Stimulated activated CD4-positive, alpha-beta T cell treated with anti-CD3 and anti-CD28 coated beads, TNF-alpha, amount 100 ng/mL, for 4 hours (primary cell): ENCODE measurements at places on chromosomes 12 and 14.

DNA sequence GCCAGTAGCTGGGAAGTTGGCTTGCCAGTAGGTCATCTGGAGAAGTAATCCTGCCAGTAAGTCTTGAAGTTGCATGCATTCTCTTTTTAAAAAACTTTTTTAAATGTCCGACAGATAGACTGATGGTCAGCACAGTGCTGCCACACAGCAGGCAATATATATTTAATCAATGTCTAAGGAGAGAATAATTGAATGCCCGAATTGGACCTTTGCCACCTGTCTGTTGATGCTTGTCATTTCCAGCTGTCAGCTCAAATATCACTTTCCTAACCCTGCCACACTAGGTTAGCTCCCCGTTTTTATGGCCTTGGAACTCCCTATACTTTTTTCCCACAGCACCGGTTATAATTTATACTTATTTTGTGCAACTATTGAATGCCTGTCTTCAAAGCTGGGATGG lies 2.1 kb upstream of the SLC15A4 start:
- no peak for DNase-seq

DNA sequence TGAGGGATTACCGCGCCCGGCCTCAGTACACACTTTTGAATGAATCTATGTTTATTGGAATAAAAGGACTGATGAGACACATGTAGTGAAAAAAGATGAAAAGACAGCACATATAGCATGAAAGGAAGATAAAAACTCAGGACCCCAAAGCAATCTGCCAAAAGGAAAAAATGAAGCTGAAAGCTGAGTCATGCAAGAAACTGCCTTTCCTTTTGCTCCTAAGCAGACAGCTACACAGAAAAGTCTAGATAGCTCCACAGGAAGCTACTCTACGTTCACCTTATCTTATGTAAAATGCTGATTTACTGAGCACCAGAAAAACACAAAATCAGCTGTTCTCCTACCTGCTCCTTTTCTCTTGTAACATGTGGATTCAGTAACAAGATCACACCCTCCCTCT lies 128.4 kb downstream of the NTF3 start:
- DNase-seq, result no peak

DNA sequence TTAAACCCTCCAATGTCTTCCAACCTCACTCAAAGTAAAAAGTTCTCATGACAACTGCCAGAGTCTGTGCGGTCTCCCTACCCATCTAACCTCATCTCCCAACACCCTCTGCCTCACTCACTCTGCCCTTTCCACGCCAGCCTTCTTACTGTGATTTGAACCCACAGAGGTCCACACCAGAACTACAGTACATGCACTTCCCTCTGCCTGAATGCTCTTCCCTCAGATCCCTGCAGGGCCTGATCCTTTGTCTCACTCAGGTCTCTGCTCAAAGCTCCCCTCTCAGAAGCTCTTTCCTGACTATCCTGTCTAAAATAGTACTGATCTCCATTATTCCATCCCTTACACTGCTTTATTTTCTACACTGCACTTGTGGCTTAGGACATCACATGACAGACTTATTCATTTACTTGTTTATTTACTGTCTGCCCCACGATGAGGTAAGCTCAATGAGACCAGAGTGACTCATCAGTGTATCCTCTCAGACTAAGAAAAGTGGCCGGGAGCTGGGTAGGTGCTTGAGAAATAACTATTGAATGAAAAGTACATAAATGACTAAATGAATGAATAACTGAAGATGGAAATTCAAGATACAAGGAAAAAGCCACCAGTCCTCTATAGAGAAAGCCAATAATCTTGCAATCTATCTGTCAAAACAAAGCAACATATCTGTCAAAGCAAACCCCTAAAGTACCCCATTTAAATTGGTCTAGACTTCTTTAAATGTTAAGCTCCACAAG lies 17.1 kb downstream of the POMT2 start:
- DNase-seq, result no peak

DNA sequence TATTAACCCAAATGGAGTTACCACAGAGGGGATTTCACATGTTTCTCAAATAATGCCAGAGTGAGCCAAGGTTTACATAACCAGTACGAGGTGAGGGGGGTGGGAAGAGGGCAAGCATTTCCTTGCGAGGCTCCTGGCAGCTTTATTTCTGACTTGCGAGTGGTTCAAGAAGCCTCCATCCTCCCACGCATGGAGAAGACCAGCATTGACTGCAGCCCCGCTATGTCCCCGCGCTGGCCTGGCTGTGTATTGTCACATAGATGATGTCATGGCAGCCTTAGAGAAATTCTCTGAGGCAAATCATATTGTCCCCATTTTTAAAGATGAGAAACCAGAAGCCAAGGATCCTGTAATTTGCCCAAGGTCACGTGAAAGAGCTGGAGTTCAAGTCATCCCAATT lies 188.2 kb downstream of the CACNA1C start:
- no peak for DNase-seq

GRCh38 chr12:1531153-1531653 lies 63.2 kb downstream of the FBXL14 start:
- DNase-seq, result no peak

DNA sequence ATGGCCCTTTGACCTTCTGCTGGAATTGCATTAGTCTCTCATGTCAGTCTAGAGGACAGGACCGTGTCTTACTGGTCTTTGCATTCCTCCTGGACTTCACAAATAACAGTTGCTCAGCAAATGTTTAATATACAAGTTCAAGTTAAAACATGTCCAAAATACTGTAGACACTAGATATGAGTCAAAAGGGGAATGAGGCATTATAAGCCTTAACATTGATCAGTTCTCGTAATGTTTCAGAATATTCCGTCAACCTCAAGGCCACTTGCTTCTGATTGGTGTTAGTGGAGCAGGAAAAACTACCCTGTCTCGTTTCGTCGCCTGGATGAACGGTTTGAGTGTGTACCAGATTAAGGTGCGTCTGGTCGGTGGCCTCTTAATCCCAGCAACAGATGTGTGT lies 59.9 kb downstream of the HSP90AA1 start:
- DNase-seq, result no peak

DNA sequence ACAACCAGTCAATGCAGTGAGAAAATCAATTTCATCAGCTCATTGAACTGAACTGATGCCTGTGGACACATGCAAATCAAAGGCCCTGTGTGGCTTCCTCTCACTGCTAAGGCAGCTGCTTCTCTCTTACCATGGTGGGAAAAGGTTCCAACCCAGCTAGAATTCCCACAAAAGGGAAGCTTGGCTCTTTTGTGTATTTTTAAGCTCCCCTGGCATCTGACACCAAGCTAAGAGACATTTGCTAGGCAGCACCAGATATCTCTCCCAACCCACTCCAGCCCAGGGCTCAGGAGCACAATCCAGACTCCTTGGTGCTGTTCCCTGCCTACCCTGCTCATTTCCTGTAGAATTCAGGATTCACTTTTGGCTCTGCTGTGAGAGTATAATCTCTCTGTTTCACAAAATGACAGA lies 129.6 kb downstream of the GXYLT1 start:
- DNase-seq, result no peak

DNA sequence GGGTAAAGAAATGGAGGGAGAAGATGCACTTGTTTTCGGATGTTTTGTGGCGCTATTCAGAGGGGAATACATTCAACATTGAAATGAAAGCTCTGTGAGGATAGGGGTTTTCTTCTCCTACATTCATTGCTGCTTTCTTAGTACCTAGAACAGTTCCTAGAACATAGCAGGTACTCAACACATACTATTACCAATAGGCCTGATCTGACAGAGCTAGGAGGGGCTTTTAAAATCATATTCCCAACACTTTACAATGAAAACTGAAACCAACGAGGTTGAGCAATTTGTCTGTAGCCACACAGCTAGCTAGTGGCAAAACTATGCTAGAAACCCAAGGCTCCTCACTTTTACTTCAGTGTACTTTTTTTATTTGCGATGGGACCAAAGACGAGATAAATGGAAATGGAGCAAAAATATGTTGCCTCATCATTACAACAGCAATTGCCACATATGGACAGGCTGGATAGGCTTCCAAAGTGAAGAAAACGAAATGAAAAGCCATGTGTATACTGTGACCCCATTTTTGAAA lies 23.1 kb upstream of the IL22 start:
- no peak for DNase-seq

- no peak for DNase-seq
These were observed 275.2 kb upstream of the FLRT2 start for GRCh38 chr14:85254711-85255110.

DNA sequence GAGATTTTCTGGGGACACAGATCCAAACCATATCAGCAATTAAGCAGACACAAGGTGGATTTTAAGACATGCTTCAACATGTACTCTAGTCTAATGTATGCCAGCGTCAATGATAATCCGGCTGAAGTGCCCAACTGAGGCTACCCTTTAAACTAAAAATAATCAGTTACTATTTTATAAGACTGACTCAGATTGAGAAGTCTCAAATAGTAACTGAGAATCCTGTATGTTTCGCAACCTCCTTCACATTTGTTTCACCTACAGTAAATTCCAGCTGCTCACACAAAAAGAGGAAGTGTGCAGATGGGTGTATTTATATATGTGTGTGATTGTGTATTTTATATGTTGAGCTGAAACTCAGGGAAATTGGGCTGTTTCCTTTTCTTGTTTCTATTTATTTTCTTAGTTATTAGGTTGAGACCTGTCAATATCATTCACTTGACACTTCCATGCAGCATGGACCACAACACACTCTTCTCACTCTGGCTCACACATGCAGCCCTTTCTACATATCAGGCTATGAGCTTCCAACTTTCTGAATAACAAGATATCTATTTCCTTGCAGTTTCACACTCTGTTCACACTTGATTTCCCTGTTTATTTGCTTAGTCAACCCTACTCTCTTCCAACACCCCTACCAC lies 1224.9 kb upstream of the TMEM132C start:
- no peak for DNase-seq

DNA sequence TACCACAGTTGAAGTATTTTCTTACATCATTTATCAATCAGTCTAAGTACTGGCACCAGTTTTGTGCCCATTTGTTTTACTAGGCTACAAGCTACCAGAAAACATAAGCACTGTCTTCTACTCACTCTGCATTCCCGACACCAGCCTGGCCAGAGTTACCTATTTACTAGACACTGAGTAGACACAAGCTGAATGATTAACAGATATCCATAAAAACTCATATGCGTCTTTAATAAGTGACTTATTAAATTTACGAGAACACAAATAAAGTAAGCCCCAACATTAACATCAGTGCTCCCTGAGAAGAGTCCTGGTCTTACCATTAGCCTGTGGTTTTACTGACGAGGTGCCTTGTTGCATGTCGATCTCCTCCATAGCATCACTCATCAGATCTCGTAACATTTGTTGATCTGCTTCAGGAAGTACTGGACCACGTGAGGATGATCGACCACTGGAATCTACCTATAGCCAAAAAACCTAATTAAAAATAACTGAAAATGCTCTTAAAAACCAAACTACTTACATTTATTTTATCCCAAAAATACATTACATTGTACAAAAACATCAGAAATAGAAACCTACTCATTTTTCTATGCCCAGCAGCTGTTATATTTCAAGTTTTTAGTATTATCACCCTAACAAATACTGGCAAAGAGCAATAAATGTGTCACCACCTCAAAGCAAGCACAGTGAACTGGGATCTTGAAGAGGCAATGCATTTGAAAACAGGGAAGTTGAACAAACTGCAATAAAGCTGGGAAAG lies 53.3 kb downstream of the BDKRB1 start:
- no peak for DNase-seq

DNA sequence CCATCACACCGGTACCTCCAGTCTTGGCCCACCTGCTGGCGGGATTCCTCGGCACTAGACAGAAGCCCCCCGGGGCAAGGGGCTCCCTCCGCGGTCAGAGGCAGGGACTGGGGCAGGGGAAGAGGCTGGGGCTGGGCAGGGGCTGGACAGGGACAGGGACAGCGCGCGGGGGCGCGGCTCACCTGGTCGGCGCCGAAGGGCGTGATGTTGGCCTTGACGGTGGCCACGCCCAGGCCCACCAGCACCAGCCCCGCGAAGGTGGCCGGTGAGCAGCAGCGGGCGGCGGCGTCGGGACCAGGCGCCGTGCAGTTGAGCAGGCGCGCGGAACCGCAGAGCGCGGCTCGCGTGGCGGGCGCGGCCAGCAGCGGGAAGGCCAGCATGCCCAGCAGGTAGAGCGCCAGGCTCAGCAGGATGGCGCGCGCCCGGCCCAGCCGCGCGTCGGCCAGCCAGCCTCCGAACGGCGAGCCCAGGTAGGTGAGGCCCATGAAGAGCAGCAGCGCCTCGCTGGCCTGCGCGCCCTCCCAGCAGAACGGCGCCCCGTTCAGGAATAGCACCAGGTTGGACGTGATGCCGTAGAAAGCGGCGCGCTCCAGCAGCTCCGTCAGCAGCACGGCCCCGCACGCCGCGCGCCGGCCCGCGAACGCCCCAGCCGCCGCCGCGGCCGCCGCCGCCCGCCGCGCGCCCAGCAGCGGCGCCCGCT lies 392 bp downstream of the SLC15A4 start:
- peak; percentile 16 for DNase-seq

DNA sequence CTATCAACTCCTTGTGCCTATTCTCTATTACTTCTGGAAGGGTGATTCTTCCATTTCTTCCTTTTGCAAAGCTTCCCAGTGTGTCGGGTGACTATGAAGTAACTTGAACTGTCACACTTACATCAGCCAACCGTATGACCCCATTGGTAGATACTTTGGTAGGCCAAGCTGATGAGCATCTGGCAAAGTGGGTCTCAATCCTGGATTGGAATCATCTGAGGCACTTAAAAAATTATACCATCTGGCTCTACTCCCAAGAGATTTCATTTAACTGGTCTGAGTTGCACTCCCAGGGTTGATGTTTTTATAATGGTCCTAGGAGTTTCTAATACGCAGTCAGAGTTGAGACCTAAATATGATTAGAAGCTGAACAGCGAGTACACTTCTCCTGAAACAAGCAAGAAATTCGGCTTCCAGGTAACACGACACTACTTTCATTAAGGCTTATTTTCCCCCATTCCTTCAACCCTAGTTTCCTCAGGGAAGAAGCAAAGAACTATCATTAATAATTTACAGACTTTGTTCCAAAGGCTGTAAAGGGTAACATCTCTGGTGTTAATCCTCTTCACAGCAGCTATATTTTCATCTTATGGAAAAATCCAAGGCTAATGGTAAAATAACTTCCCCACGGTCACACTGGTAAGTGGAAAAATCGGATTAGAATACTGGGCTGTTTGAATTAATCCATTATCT lies 76.8 kb downstream of the PDE6H start:
- DNase-seq, result no peak

- DNase-seq, result no peak
These were observed 248.0 kb downstream of the PDZRN4 start for GRCh38 chr12:41436076-41436475.
